ENCODE measurements at places on chromosomes 13 and 19.

DNA sequence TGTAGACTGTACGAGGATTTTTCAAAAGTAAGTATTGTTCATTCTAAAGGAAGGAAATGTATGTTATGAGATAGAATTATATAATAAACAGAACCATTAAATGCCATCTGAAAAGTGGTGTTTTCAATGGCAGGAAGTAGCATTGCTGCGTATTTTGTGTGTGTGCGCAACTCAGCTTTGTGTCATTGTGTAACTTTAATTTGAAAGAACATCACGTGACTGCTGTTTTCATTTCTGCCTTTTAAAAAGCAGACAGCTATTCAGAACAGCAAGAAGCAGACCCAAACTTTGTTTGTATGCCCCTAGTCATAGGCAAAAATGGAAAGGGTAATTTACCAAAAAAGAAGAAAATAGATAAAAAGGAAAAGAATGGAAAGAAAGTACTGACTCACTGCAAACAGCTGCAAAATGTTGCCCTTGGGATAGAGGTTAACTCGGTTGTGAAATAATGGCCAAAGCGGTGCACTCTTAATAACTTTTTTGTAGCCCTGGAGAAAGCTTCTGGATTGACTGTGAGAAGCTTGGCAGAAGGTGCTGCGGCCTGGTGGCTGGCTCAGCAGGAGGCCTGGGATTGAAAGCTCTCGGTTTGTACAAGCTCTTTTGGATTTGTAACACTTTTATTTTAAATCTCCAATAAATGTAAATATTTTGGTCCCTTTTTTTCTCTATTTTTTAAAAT, 97.3 kb downstream of the GGACT start:
- no peak for DNase-seq

DNA sequence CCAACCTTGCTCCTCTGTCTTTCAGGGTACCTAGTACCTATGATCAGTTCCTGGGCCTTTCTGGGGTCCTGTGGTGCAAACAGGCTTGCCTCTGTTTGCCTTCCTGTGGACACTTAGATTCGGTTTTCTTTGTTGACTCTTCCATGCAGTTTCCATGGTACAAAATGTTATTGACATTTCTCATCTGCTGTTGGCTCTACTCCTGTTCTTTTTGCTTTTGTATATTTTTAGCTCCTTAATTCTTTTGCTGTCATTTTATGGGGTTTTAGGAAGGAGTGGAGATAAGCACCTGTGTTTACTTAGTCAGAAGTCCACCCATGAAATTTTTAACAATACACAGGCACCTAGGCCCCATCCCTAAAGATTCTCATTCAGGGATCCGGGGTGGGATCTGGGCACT, 20.5 kb upstream of the CNMD start:
- DNase-seq = no peak

- DNase-seq = no peak
Observed at GRCh38 chr19:13130886-13131490, 12.9 kb downstream of the NACC1 start.

- DNase-seq = peak; percentile 89
Observed at GRCh38 chr19:48419158-48419920, 25.9 kb downstream of the GRIN2D start.

- peak; percentile 15 for DNase-seq
Observed at GRCh38 chr13:42574011-42574410, at the start of gene TNFSF11. Gene TNFSF11 (plus strand): TSS chr13:42574152. CDS start chr13:42574304, 152 bp downstream.

GRCh38 chr13:101416181-101417042, at the start of gene NALCN:
Gene NALCN (minus strand): TSS chr13:101416508. CDS start chr13:101399126, 17,382 bp downstream.
- DNase-seq = no peak

- DNase-seq = peak; percentile 18
Observed at GRCh38 chr19:28727480-28728159, 485.3 kb downstream of the UQCRFS1 start.
